ENCODE measurements at places on chromosomes 12 and 14.

DNA sequence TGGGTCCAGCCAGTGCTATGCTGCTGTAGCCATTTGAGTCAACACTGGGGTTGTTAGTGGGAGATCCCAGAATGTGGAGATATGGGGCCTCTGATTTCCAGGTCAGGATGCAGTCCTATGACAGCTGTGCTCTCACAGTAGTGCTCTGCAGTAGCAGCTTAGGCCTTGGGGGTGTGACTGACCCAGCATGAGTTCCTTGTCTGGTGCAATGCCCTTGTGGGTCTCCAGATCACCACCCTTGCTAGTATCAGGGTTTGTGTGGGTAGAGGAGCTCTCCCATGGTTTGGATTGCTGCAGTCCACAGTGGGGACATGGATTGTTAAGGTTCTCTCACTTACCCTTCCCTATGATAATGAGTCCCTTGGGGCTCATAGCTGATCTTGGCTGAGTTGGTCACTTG is 113.7 kb downstream of the RAD51B start:
- DNase-seq: no peak

GRCh38 chr14:98551028-98551427 is 721.0 kb downstream of the BCL11B start:
- DNase-seq: no peak

DNA sequence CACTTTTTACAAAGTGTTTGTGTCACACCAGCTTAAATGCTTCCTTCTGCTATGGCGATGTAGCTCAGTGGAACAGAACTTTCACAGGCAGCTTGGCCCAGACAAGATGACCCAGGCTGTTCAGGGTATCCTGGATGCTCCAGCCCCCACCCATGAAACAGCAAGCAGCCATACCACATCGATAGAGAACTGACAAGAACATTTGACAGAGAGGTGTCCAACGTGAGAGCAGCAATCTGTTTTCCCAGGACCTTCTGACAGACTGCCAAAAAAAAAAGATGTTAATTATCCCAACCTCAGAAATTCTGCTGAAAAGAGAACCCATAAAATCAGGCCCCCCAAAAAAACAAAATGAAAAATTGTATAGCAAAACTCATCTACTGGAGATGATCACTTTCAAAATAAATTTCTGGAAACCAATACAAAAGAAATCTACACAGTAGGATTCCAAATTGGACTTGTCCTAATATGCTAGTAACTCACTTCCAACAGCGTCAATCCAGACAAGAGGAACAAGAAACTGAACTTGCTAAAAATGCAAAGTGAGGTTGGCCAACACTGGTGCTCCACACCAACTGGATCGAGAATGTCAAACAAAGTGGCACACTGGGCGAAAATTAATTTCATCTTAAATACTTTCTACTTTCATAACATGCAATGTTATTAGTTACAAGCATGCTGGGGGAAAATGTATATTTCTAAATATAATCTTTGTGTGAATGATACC is 118.8 kb downstream of the DPF3 start:
- no peak for DNase-seq

DNA sequence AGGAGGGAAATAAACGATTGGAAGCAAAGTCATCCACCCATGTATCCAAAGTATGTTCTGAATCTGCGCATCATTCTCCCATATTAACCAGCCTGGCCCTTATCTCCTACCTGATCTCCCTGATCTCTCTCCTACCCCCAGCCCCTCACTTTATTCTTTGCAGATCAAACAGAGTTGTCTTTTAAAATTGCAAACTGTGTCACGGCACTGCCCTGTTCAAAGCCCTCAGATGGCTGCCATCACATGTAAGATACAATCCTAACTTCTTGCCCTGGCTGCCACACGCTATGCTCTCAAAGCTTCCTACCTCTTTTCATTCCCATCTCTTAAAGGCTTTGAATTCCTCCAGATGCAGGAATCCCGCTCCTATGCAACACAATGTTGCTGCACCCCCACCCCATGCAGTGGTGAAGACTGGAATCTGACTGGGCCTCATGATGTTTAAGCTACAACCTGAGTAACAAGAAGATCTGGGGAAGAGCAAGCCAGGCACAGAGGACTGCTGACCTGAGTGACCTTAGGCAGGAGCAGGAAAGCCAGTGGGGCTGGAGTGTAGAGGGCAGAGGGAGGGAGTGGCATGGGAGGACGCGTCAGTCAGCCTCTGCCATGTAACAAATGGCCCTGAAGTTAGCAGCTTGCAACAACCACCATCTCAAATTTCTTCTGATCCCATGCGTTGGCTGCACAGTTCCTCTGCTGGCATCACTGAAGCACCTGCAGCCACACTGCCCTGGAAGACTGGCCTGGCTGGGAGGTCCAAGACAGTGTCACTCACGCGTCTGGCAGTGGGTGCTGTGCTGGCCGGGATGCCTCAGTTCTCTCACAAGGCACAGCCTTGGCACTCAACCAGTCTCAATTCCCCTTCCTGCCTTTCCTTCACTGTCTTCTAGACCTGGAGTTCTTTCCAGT is 382.8 kb downstream of the BCL11B start:
- DNase-seq: no peak

DNA sequence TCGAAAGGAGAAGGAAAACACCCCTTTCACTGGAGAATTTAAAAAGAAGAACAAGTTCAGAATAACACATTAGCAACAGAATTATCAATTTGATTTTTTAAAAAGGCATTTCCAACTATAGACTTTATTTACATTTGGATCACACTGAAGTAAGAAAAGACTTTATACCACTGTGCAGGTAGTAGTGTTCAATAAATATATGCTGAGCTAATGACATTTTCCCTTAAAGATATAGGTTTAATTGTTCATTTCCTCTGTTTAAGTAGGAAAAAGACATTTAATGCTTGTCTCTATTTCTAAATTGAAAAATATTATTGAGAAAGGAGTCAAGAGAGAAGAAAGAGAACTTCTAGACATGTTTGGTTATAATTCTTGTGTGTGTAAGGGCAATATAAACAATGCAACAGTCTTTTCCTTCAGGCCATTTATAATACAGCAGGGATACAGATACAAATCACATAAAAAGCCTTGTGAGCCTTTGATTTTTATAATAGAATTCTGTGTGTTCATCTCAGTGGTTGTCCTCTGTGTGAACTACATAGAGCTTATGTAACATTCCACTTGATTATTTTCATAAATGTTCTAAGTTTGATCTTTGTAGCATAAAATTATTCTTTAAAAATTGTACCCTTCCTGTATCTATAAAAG is 48.7 kb upstream of the PZP start:
- no peak for DNase-seq

DNA sequence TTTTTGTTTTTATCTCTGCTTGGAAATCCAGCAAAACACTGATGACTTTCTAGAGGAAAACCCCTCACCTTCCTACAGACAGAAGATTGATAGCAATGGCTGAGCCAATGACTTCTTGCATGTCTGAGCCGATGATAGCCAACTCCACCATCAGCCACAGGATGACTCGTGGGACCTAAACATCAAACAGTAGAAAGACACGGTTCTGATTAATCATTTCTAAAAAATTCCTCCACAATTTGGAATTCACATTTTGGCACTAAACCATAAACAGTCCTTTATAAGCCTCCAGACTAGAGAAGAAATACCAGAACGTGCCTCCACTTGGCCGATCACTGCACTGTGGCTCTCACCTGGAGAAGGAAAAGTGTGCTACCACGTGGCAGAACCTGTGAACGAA is 25.9 kb downstream of the SLC11A2 start:
- DNase-seq: no peak

GRCh38 chr14:97080991-97081390 is 283.8 kb downstream of the VRK1 start:
- DNase-seq: no peak

- no peak for DNase-seq
These were observed 26.3 kb downstream of the MIPOL1 start for GRCh38 chr14:37223947-37224474.

DNA sequence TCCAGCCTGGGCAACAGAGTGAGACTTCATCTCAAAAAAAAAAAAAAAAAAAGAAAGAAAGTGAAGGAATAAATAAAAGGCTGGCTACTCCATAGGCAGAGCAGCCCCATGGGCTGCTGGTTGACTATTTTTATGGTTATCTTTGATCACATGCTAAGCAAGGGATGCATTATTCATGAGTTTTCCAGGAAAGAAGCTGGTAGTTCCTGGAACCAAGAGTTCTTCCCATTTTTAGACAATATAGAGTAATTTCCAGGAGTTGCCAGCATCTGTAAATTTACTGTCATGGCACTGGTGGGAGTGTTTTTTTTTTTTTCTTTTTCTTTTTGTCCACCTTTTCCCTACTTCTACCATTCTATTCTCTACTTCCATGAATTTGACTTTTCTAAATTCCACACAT is 24.2 kb downstream of the FGD4 start:
- no peak for DNase-seq

GRCh38 chr14:56549721-56550120 is 29.9 kb upstream of the TMEM260 start:
- no peak for DNase-seq

GRCh38 chr12:105805730-105806399 is 332.9 kb downstream of the NUAK1 start:
- no peak for DNase-seq

DNA sequence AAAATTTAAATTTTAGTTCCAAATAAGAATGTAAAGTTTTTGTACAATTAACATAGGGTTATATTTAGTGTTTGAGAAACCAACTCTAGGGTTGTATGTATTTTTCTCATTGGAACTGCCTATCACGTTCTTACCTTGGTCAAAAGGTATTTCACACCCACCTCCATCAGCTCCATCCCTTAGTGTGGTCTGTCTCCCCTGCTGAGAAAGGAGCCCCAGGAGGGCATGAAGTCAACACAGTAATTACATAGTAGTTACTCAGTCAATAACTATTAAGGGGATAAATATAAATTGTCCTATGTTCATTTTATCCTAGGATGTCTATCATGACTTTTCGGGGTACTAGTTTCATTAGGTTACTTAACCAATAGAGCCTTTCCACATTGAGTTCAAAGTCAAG is 106.3 kb downstream of the AKAP6 start:
- no peak for DNase-seq

GRCh38 chr12:58640314-58640713 is 280.0 kb downstream of the LRIG3 start:
- DNase-seq: no peak

DNA sequence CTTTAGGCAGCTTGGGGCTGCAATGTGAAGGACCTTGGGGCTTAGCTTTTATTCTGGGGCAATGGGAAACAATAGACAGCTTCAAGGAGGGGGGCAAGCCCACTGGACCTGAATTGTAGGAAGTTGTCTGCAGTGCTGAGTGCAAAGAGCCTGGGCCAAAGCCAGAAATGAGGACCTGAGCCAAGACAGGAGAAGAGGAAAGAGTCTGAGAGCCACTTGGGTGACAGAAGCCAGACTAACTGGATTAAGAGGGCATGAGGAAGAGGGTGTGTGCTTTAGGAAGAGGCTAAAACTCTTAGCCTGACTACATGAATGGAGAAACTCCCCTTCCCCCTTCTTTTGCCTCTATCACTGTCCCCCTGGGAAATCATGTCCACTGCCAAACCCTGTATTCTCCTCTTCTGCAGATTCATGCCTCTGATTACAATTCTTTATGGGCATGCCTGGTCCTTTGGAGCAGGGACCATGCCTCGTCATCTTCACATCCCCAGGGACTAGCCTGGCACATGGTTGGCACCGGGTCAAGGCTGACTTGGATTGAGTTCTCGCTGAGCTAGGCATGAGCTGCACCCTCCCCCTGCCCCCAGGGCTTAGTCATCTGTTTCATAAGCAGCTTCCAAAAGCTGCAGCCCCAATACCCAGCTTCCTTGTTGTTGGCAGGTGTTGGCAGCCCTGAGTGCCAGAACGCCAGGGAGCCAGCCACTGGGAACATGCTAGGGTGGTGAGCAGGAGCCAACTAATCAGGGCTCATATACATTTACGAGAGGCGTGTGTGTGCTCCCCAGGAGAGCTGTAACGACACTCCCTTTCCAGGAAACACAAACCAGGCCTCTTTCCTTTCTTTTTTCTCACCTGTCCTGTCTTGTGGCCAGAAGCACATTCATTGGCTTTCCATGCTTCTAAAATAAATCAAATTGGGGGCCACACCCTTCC is 27.7 kb upstream of the JDP2 start:
- DNase-seq: peak; percentile 26

DNA sequence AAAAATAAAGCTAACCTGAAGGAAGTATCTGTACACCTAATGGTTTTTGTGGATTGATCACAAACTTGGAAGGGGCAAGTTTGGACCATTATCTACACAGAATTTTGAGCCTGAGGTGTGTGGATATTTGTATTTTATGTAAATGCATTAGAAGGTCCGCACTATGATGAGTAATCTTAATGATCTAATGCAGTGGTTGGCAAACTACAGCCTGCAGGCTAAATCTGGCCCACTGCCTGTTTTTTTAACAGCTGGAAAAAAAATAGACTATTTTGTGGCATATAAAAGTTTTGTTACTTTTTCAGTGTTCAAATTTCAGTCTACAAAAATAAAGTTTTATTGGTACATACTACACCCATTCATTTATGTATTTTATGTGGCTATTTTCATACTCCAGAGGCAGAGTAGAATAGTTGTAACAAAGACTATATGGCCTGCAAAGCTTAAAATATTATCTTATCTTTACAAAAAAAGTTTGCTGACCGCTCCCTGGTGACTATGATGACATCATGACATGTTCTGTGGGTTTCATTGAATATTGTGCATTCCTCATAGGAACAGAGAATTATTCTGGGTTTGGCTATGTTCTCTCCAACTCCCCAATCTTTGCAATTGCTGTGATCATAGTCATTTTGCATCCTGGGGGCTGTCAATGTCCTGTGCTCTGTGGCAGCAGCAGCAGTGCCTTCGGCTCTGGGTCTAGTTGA is 962.6 kb upstream of the FBXO33 start:
- DNase-seq: no peak

- no peak for DNase-seq
These were observed 87.5 kb downstream of the SLC6A15 start for GRCh38 chr12:84825149-84825548.
